Cerebellar nuclear complex (tissue), 1 donor: ENCODE measurements at places on chromosomes 13 and 19.

DNA sequence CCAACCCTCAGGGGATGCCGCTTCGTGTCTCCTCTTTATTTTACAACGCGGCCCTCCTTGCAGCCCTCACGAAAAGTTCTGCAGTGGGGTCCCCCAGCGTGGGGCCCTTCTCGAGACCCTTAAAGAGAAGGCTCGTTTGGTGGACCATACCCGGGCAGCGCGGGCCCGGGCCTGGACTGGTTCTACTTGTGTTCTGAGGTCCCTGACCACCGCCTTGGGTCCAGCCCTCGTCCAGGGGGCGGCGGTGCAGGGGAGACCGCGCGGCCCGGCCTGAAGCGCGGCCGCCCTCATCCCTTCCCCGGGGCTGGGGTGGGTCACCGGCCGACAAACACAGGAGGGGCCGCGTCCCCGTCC is 400 bp upstream of the SERP2 start:
- no peak for DNase-seq

- no peak for DNase-seq
Observed at GRCh38 chr13:53445686-53446085, 417.1 kb downstream of the OLFM4 start.

- DNase-seq = no peak
Observed at GRCh38 chr13:45243077-45243476, 42.2 kb upstream of the KCTD4 start.

DNA sequence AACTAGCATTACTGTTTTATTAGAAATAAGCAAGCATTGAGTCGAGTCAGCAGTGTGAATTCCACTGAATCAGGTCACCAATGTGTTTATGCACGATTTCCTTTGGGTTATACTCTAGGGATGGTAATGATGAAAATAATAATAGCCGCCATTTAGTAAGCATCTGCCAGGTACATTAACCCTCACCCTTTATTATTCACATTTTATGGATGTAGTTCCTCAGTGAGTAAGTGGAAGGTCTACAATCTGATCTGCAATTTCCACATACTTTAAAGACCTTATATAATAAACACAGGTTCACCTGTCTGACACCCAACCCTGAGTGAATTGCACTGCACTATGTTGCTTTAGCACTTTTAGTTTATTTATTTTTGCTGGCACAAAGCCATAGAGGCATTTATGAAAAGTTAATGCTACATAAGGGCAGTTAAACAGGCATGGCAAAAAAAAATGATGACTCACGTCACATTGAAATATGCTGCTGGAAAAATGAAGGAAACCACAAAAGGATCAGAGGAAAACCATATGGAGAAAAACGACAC is 122.4 kb downstream of the TRPC4 start:
- no peak for DNase-seq

- no peak for DNase-seq
Observed at GRCh38 chr13:114022876-114023275, 49.0 kb upstream of the C13orf46 start.

DNA sequence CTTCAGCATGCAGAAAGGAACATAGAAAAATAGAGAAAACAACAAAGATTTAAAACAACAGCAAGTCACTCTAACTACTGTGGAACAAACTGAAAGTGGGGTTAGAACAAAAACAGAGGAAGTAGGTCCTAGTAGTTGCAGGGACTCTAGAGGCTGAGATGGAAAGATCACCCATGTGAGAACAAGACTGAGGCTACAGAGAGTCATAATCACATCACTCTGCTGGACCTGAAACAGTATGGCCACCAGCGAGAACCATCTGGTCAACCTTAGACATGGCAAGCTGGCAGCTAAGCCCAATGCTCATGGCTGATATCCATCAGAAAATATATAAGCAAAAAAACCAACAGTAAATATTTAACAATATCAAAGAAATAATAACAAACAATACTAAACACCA is 35.8 kb upstream of the ZNF724 start:
- no peak for DNase-seq

- DNase-seq = no peak
Observed at GRCh38 chr13:42656161-42656560, 82.2 kb downstream of the TNFSF11 start.

GRCh38 chr13:75437582-75438318 is 44.2 kb downstream of the TBC1D4 start:
- no peak for DNase-seq

DNA sequence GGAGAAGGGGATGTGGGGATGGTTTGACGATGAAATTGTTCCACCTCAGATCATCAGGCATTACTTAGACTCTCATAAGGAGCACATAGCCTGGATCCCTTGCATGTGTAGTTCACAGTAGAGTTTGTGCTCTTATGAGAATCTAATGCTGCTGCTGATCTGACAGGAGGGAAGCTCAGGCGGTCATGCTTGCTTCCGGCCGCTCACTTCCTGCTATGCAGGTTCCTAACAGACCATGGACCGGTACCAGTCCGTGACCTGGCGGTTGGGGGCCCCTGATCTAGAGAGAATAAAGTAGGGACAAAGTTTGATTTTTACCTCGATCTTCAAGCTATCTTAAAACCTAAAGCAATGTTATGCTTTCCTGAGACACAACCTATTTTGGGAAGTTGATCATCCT is 373.8 kb upstream of the ARGLU1 start:
- DNase-seq = no peak

DNA sequence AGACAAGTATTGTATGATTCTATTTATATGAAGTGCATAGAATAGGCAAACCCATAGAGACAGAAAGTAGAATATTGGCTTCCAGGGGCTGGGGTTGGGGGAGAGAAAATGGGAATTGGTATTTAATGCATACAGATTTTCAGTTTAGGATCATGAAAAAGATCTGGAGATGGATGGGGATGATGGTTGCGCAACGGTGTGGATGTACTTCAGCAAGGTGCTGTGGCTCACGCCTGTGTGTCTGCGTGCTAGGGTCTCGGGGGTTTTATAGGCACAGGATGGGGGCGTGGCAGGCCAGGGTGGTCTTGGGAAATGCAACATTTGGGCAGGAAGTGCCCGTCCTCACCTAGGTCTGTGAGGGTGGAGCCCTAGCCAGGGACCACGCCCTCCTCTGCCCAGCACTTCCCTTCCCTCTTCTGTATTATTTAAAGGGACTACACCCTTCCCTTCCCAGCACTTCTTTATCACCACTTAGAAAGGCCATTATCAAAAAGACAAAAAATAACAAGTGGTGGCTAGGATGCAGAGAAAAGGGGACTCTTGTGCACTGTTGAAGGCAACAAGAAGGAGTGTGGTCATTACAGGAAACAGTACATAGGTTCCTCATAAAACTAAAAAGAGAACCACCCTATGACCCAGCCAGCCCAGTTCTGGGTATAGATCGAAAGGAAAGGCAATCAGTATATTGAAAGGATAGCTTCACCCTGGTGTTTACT is 29.0 kb downstream of the LILRB4 start:
- no peak for DNase-seq

GRCh38 chr19:9014803-9015202 is 4.6 kb upstream of the MUC16 start:
- DNase-seq = no peak

- DNase-seq = no peak
Observed at GRCh38 chr19:35260694-35261304, 8.0 kb upstream of the USF2 start.

DNA sequence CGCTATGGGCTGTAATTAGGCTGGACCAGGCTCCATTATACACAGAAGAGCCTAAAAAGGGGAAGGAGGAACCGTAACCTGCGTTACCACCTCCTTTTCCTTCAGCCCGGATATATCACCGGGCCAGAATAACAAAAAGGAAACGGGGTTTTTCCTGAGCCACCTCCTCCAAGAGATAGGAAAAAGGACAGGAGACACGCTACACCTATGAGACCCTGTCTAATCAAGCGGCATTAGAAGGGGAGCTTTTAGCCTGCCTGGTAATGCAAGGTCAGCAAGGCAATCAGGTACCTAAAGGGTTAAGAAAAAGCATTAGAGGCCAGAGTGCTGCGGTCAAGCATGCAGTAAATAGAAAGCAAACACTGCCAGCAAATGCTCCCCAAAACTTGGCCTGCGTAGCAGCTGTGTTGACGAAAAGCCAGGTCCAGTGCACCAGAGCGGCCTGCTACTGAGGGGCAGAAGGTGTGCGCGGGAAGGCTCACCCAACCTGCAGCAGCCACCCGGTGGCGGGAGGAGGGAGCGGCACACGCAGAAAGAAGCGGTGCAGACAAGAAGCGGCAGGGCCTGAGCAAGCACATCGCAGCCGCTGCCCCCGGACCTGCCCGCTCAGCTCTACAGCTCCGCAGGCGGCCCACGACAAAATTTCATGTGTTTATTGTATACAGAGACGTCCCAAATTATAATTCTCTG is 1466.1 kb downstream of the UQCRFS1 start:
- peak; percentile 3 for DNase-seq
